Epithelial cell of prostate (primary cell): ENCODE measurements at places on chromosomes 6 and 20.
A peak's percentile ranks its signal among the peaks of the same experiment; 100 is the strongest.

- DNase-seq, result no peak
Measured at GRCh38 chr6:163974322-163974721, 559.8 kb downstream of the QKI start.

GRCh38 chr6:26045928-26046368 is 41.3 kb upstream of the HFE start:
- no peak for DNase-seq

GRCh38 chr20:50969912-50970311 is 11.3 kb downstream of the MOCS3 start:
- no peak for DNase-seq

- DNase-seq, result no peak
Measured at GRCh38 chr20:57167971-57168701, 98.3 kb downstream of the BMP7 start.

- no peak for DNase-seq
Measured at GRCh38 chr20:36336204-36336603, 30.1 kb downstream of the DLGAP4 start.

GRCh38 chr6:29989211-29989610 is 46.9 kb downstream of the HLA-A start:
- DNase-seq, result no peak

DNA sequence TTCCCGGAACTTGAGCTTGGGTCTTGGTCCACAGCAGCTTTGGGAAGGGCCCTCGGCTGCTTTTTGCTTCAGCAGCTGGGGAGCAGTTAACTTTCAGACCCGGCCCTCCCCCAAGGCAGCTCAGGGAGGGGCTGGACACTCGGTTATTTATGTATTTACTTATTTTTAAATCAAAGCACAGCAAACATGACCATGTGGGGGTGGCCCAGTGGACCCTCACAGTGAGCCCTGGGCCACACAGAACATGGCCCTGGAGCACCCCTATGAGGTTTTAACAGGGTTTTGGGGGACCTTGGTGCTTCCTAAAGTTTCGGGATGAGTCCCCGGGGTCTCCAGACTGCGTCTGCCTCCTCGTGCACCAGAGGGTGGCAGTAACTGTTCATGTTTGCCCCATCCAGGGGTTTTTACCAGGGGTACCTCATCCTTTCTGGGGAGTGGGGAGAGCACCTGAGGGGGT is 26.6 kb upstream of the NPBWR2 start:
- DNase-seq, result no peak

GRCh38 chr6:139243536-139243935 is 48.3 kb downstream of the TXLNB start:
- DNase-seq, result no peak

DNA sequence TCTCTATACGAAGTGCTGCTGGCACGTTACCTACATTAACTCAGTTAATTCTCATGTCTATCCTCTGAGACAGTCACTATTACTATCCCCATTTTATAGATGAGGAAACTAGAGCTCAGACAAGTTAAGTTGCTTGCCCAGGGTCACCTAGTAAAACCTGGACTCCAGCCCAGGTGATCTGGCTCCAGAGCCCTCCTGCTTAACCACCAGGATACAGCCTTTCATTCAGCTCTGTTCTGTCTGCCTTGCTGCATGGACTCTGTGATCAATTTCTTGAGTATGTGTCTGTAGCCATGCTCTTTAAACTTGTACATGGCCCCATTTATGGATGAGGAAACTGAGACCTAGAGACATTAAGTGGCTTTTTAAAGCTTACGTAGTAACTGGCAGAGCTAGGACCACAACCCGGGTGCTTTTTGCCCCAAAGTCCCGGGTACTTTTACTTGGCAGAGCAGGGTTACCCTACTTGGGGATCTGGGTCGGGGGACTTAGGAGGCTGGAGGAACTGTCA is 4.7 kb downstream of the CDKN1A start:
- no peak for DNase-seq

GRCh38 chr6:155026706-155027045 is 31.6 kb downstream of the TIAM2 start:
- no peak for DNase-seq

GRCh38 chr6:5751525-5752390 is 255.0 kb downstream of the NRN1 start:
- no peak for DNase-seq

- DNase-seq, result peak; percentile 26
Measured at GRCh38 chr6:115882771-115883170, 177.9 kb downstream of the FRK start.

DNA sequence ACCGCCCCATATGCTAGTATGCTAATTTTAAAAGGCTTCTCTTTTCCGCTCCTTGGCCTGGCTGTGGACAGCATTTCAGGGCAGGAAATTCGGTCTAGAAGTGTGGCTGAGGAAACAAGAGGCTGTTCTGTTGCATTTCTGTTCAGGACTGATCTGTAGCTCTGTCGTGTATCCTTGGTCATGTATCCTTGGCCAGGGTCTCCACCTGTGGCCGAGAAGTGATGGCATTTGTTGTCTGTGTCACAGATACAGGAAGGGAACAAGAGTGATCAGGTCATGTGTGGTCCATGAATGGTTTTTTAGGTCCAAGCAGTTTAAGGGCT is 300.5 kb upstream of the SUPT3H start:
- DNase-seq, result no peak

GRCh38 chr6:14476793-14477531 is 359.4 kb downstream of the CD83 start:
- DNase-seq, result no peak

DNA sequence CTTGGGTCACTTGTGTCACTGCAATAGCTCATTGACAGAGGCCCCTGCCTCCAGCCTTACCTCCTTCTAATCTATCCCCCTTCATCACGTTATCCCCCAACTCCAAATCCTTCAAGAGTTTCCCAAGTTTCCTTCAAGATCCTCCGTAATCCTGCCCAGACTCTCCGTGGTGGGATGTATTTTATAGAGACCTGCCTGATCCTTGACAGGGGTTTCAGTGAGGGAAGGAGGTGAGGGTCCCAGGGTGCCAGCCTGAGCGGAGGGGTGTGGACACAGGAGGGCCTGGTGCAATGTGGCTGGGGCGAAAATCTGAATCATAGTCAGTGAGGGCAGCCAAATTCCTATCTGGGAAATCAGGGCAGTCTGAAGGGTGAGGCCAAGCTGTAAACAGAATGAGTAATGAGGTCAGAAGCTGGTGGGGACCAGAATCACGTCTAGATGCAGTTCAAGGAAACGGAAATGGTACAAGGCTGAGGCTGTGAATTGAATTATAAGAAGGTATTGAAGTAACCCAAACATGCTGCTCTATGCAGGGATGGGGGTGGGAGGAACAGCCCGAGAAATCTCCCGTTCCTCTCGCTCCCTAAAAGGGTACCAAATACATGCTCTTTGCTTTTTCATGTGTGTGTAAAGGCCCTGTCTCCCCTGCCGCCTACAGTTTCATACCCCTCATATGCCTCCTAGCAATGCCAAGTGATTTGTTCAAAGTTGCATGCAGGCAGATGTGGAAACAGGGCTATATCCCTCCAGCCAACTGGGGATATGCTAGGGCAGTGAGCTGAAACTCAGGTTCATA is 35.4 kb upstream of the PIM1 start:
- DNase-seq, result peak; percentile 93

GRCh38 chr20:2001119-2001518 is 7.3 kb upstream of the PDYN start:
- no peak for DNase-seq

DNA sequence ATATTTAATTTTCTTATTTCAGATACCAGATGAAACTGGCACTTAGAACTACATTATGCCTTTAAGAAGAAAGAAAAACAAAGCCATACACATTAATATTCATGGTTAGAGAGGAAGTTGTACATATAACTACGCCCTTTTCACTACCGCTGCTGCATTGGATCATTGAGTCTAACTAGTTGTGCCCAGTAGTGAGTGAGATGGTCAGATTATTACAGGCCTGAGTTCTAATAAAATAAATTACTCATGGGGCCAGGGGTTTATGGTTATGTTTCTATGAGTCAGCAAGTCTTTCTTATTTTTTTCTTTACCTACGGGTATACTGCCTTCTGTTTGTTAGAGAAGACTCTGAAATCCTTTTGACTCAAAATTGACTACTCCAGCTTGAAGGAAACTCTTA is 11.5 kb downstream of the RIOK1 start:
- no peak for DNase-seq
